ENCODE measurements at places on chromosomes 7 and 10.

GRCh38 chr10:51894771-51895578 lies 195.6 kb upstream of the CSTF2T start:
- no peak for DNase-seq

DNA sequence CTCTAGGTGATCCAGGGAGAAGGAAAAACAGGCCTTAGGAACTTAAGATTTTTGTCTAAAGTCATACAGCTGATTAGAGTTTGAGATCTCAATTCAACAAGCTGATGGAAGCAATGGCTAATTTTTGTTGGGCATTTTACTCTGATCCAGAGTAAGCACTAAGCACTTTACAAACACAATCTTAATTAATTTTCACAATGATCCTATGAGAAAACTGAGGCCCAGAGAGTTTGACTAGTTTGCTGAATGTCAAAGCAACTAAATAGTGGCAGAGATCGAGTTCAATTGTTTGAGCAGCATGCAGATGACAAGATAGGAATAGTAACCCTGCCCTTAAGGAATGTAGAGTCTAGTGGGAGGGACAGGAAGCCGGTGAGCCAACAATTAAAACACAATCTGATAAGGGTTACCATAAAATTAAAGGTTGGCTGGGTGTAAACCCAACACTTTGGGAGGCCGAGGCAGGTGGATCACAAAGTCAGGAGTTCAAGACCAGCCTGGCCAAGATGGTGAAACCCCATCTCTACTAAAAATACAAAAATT lies 13.5 kb upstream of the RPEL1 start:
- no peak for DNase-seq

DNA sequence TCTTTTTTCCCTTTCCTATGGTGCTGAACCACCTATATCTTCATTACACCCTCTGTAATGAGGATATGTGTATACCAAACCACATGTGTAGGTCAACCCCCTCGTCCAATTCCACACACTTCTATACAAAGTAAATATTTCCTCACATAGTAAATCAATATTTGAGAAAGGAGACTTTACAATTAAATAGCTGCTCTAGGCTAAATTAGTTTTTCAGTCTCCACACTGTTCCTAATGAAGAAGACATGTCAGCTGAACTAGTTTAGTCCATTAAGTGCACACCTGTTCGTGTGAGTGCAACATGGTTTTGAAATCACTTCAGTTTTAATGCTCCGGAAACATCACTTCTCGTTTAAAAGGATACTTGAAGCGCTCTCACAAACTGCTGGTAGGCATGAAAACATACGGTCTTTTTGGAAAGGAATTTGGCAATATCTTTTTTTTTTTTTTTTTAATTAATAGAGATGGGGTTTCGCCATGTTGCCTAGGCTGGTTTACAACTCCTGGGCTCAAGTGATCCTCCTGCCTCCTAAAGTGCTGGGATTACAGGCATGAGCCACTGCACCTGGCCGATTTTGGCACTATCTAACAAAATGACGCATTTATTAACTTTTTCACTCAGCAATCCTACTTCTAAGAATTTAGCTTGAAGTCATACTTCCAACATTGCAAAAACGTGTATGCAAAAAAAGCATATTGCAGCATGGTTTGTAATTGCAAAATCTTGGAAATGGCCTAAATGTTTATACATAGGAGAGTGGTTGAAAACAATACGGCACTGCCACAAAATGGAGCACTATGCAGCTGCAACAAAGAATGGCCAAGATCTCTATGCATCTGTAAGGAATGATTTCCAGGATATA lies 2.1 kb upstream of the XRCC2 start:
- no peak for DNase-seq

DNA sequence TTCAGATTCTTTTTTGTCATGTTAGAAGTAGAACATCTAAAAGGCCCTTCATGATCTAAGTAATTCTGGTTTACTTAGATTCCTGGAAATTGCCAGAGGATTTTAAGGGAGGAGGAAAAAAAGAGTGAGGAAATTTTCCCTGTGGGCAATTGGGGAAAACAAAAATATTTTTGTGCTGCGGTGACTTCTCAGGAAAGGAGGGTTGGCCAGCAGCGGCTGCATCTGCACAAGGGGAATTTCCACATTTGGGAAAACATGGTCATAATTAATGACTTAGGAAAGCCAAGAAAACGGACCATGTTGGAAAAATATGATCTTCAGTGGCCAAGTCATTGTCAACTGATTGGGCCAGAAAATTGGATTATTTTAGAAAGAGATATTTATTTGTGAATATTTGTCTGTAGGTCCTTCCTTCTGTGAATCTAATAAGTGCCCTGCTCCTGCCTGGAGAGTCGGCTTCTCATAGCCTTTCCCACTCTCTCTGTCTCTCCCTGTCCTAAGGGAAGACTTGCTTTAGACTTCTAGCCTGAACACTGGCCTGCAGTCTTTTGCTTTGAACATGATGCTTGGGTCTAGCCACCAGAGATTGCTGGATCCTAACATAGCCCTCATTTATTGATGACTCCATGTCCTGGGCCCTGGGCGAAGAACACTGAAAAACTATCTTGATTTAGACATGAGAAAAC lies 124.2 kb upstream of the MKLN1 start:
- DNase-seq = no peak

- no peak for DNase-seq
Observed at GRCh38 chr10:79409726-79410085, 35.7 kb downstream of the ZCCHC24 start.

DNA sequence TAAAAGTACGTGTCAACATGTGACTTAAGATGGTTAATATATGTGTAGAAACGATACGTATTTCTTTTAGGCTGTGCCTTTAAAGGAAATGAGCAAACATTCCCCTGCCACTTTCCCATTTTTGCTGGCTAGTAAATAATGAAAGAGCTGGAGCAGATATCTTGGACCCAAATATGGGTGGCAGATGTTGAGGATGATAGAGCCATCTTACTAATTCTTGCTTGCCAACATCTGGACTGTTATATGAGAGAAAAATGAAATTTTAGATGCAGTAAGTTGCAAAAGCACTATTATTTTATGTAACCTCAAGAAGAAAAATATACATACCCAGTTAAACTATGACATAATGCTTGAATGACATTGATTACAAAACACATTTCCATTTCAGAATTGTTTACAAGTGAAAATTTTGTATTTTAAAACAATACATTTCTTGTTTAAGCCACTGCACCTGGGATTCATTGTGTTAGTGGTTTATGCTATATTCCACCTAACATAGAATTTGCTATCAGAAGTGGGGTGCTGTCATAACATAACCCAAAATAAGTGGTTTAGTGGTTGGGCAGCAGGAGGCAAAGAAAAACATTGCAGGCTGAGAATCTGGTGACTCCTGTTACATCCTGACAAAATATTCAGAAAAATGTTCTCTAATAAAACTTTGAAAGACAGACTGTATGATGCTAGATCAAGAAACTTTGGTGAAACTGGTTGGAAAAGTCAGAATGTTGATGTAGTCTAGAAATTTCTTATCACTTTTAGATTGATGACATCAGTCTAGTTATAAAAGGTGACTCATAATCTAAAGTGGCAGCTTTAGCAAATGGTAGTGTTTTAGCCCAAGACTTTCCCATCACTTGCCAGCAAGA lies 305.0 kb downstream of the PTEN start:
- DNase-seq = no peak

GRCh38 chr10:97582169-97582568 lies 2.0 kb upstream of the HOGA1 start:
- no peak for DNase-seq

GRCh38 chr10:71437537-71438092 lies 40.9 kb downstream of the CDH23 start:
- no peak for DNase-seq

GRCh38 chr10:100744136-100744986 lies 1.0 kb upstream of the PAX2 start:
- no peak for DNase-seq

DNA sequence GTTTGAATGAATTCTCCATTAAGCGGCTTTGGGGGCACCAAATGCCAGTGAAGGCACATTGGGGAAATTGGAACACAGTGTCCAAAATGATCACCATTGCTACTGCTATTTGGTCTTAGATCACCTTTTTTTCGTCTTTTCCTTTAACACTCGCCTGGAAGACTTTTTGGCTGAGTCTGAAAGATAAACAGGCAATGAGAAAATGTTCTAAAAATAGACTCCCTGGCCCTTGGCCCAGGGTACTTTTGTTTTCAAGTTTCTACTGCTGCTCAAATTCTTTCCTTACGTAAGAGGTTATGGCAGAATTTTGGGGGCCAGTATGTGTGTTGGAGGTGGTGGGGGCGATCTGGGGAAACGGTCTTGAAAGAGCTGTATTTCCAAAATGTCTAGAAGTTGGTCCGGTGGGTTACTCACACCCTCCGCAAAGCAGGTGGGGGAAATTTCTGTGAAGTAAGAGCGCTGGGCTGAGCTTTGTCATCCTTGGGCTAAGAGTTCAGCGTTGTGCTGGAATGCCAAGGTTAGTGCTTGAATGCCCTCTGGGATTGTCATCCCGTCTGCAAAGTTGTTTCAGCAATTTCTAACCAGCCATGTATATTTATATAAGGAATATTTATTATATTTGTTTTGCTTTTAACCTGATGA lies 1.3 kb upstream of the ITPRIP start:
- no peak for DNase-seq

Data from T1000 (cell line).